ENCODE measurements at places on chromosomes 13 and 19.

DNA sequence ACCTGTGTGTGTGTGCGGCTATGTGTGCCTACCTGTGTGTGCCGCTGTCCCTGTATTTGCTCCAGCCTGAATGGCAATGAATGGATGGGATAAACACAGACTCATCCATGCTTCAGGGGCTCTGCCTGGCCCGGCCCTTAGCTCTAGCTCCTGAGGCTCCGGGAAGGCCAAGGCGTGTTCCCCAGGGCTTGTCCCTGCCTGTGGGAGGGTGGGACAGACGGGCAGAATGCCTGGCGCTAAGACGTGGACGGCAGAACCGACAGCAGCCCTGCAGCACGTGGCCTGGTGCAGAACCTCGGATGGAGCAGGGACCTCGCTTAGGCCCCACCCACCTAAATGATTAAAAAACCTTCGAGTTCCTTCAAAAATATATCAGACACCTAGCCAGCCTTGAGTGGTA lies 57.8 kb upstream of the C13orf46 start:
- no peak for DNase-seq

DNA sequence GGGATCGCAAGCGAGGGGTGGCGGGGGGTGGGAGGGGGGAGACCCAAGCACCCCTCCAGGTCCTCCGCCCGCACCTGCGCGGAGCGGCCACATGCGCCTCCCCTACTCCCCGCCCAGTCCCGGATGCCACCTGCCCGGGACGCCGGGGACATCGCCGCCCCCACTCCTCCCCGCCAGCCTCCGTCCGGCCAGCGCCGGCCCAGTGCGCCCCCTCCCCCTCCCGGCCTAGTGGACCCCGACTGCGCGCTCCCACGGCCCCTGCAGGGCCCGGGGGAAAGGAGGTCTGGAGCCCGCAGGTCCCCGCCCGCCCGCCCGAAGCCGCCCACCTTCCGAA lies 263 bp downstream of the RHPN2 start:
- DNase-seq: peak; percentile 37

DNA sequence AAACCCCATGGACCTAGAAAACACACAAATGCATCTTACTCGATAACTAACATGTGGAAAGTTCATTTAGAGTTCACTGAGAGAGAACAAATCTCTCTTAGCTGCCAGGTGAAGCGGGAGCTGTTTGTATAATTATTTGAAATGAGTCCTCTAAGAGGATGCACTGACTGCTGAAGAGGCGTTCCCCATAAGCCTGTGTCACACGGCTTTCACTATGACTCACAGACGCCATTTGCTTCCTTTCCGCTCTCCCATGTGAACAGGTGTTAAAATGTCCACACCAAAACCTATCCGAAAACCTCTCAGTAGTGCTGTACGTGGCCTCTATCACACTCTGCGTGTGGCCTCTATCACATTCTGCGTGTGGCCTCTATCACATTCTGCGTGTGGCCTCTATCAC lies 101.8 kb downstream of the SOX1 start:
- DNase-seq: no peak

- no peak for DNase-seq
These were observed 6.9 kb downstream of the ADGRE1 start for GRCh38 chr19:6894313-6894712.

- no peak for DNase-seq
These were observed 612.5 kb upstream of the ATXN8OS start for GRCh38 chr13:69495096-69495495.

GRCh38 chr19:47151627-47152026 lies 21.0 kb downstream of the SAE1 start:
- no peak for DNase-seq

DNA sequence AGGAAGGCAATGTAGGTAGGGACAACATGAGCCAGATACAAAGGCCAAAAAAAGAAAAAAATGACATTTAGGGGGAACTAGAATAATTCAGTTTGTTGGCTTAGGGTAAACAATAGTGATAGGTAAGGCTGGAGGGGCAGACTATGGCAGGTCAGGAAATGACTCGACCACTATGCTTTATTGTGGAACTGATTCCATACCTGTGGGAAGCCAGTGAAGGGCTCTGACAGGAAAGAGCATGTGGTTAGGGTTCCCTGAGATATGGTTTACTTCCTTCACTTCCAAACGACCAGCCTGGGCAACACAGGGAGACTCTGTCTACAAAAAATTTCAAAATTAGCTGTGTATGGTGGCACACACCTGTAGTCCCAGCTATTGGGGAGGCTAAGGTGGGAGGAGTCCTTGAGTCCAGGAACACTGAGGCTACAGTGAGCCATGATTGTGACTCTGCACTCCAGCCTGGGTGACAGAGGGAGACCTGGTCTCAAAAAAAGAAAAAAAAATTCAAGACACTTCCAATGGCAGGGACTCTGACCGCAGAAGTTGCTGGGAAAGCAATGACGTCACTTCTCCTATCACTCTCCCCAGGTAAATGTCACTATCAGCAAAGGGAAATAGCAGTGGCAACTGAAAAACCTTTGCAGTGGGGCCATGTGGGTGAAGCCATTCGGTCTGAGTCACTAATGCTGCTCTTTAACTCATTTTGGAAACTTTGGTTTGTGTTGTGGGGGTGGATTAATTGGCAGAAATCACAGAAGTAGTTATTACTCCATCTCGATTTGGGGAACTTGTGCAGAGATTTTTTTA lies 192.8 kb upstream of the TSC22D1 start:
- peak; percentile 46 for DNase-seq

GRCh38 chr13:101706651-101707050 lies 254.2 kb downstream of the ITGBL1 start:
- DNase-seq: no peak

GRCh38 chr19:16920816-16921529 lies 32.2 kb downstream of the F2RL3 start:
- no peak for DNase-seq

- no peak for DNase-seq
These were observed 257.9 kb downstream of the KLF12 start for GRCh38 chr13:73876323-73876722.

GRCh38 chr13:58495668-58496067 lies 864.1 kb downstream of the PCDH17 start:
- no peak for DNase-seq

- no peak for DNase-seq
These were observed 6.9 kb downstream of the GIPR start for GRCh38 chr19:45674946-45675345.

GRCh38 chr19:33763633-33764371 lies 32.9 kb upstream of the KCTD15 start:
- DNase-seq: no peak

GRCh38 chr13:40146611-40147117 lies 491.2 kb downstream of the COG6 start:
- DNase-seq: no peak

DNA sequence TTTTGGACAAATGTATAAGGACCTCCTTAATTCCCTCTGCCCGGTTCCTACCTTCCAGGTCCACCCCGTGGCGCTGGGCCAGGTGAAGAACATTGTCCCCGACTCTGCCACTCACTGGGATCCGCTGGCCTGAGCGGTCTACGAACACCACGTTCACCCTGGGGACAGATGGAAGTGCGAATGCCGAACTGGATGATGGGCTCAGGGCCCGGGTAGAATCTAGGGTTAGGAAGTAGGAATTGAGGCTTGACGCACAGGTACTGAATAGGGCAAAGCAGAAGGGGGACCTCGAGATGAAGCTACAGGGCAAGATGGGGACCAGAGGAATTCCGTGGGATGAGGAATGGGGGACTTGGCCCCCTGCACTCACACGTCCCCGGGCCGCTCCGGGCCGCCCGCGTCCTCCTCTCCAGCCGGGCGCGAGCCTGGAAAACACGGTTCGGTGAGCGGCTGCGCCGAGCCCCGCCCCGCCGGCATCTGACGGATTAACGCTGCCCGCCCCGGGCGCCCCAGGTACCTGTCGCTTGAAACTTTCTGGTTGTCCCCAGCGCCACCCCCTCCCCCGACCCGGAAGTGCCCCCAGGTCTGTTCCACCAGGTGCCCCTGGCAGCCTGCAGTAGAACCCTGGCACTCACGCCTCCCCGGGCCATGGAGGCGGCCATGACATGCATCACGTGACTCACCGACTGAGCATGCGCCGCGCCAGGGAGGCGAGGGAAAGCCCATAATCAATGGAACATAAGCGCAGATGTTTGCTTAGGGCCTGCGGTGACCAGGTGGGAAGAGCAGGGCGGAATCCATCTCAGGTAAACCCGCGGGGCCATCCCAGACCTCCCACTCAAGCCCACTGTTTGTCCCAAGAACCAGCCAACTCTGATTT lies at the start of gene FDX2:
TSS of gene FDX2 (minus strand) at position 681 of the 880 bp plus-strand sequence. CDS start at position 662, 19 bp downstream.
- peak; percentile 86 for DNase-seq

DNA sequence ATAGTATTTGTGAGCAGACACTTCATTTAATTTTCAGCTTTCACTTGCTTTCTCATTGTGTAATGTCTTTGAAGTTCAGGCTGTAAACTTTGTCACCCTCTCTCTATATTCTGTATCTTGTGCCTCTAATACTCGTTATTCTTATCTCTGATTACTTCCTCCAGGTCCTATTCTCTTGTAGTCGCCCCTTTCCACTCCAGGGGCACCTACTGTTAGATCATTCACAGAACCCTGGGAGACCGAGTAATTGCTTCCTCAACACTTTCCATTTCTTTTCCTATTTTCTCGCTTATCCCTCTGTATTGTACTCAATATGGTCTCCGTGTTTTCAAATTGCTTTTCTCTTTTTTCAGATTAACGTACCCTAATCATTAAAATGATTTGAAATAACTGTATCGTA lies 93.9 kb upstream of the TDRD3 start:
- DNase-seq: no peak

- DNase-seq: peak; percentile 75
These were observed 11.5 kb upstream of the CNFN start for GRCh38 chr19:42401365-42402303.

DNA sequence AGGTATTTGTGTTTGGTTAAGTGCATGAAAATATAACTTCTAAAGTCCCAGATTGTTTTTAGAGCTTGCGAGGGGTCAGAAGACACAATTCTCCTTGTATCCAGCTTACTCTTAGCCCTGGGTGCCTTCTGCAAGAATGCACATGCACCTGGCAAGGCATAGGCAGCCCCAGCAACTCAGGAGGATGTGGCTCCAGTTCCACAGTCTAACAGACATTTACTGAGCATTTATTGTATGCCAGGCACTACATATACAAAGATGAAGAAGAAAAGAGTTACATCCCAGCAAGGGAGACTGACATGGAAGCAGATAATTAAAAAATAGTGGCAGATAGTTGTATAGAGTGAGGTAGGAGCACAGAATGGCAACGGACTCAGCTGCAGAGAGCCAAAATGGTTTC lies 101.1 kb upstream of the FRY start:
- no peak for DNase-seq

DNA sequence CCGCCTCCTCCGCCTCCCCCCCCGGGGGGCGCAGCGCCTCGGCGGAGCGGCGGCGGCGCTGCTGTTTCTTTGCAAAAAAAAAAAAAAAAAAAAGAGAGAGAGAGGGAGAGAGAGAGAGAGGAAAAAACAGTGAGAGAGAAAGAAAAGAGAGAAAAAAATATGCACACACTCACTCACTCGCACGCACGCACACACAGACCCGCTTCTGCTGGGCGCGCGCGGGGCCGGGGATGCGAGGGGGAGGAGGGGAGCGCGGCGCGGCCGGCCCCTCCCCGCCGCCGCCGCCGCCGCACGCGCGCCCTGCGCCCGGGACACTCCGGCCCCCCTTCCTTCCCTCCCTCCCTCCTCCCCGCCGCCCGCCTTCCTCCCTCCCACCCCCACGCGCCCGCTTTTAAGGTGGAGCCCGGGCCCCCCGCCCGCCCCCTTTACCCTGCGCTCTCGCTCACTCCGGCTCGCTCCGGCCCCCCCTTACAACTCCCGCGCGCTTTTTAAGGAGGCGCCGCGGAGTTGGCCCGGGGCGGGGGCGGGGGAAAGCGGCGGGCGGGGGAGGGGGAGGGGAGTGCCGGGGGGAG lies at the start of gene SAMD1:
TSS of gene SAMD1 (minus strand) at position 243 of the 572 bp plus-strand sequence.
- peak; percentile 76 for DNase-seq

GRCh38 chr13:95098916-95099315 lies 202.3 kb downstream of the ABCC4 start:
- no peak for DNase-seq

GRCh38 chr13:94636942-94637578 lies 35.4 kb downstream of the GPR180 start:
- no peak for DNase-seq

DNA sequence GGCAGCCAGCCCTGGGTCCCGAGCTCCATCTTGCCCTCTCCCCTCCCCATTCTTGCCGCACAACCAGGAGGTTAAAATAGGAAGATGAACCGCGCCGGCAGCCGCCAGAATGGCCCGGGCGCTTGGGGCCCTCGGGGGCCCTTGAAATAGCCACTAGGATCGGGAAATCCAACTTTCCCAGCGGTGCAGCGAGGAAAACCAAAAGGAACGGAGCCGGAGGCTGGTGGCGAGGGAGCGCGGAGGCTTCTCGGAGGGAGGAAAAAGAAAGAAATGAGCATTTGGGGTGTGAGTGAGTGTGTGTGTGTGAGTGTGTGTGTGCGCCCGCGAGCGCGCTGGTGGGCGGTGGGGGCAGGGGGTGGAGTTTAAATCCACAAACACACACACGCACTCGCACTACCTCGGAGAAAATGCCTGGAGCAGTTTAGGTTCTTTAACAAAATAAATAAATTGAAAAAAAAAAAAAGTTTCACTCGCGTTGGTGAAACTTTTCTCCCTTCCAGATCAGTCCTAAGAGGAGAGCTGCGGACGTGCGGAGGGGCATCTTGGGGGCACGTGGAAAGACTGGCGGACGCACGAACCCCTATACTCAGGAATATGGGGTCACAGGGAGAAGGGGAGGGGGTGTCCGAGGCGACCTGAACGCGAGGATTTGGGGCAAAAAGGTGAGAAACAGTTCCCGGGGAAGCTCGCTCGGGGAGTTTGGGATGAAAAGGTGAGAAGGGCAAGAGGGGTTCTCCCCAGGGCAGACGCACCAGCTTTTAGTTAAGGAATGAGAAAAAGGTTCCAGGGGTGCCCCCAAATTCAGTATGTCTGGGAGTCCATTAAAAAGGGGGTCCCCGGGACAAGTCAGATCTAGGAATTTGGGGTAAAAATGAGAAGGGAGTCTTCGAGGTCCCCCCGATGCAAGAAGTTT lies 1.3 kb downstream of the RFX2 start:
- peak; percentile 54 for DNase-seq

- no peak for DNase-seq
These were observed 4.8 kb downstream of the FFAR3 start for GRCh38 chr19:35363001-35363590.

DNA sequence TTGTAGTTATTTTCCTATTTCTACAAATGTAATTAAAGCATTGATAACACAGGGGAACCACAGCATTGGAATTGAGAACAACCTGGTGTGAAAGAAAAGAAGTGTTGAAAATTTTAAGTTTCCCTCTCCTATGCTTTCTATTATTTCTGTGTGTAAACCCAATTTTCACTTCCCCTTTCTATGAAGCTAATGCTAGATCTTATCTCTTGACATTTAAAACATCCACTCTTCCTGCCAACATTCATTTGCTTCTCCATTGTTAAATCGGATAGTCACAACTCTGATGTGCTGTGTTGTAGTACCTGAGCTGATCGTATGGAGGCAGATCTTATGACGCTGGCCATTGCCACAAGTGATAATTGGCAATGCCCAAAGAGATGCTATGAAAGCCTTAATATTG lies 203.0 kb downstream of the ITGBL1 start:
- DNase-seq: no peak

GRCh38 chr13:63741029-63741813 lies 2325.6 kb upstream of the PCDH20 start:
- no peak for DNase-seq

- DNase-seq: no peak
These were observed 27.9 kb downstream of the DGKH start for GRCh38 chr13:42076309-42076713.

GRCh38 chr19:16213076-16213475 lies 15.4 kb downstream of the AP1M1 start:
- DNase-seq: no peak

GRCh38 chr19:40280608-40281221 lies 4.4 kb downstream of the AKT2 start:
- DNase-seq: no peak

GRCh38 chr19:16969135-16969534 lies 57.5 kb downstream of the CPAMD8 start:
- DNase-seq: no peak

All from stimulated activated CD4-positive, alpha-beta T cell treated with anti-CD3 and anti-CD28 coated beads, TNF-alpha, amount 100 ng/mL, for 24 hours (primary cell).